ENCODE measurements at places on chromosomes 5 and 9. TPM values are rescaled to one million over a fixed set of nuclear protein-coding genes. Genes with fewer than 3 reads are reported as not detected.

C9orf72 gene
- 21.4 TPM for total RNA-seq

C6 gene
- total RNA-seq = not detected

COL5A1 gene
- 0.57 TPM for total RNA-seq

ADGRD2 gene
- total RNA-seq = 0.34 TPM

LCN12 gene
- total RNA-seq = not detected

PFN3 gene
- total RNA-seq = not detected

SPOUT1 gene
- 11.3 TPM for total RNA-seq

SH3TC2 gene
- 6.0 TPM for total RNA-seq

MRNIP gene
- total RNA-seq = 10.3 TPM

LCN1 gene
- total RNA-seq = not detected

CXCL14 gene
- total RNA-seq = 0.34 TPM

TRIM32 gene
- 27.3 TPM for total RNA-seq

IDNK gene
- total RNA-seq = 3.8 TPM

C5orf52 gene
- total RNA-seq = not detected

CATSPER3 gene
- 0.21 TPM for total RNA-seq

PCDHGB3 gene
- total RNA-seq = 2.1 TPM

NKD2 gene
- 1.3 TPM for total RNA-seq

RNF183 gene
- not detected for total RNA-seq

PALM2AKAP2 gene
- total RNA-seq = 2.7 TPM

PLK2 gene
- total RNA-seq = 511 TPM

CDKN2A gene
- total RNA-seq = 19.5 TPM

ANKRD18A gene
- 1.9 TPM for total RNA-seq

ARHGEF37 gene
- 41.8 TPM for total RNA-seq

TIMD4 gene
- total RNA-seq = not detected

AKNA gene
- total RNA-seq = 2.7 TPM

POMT1 gene
- total RNA-seq = 11.3 TPM

EQTN gene
- total RNA-seq = 0.14 TPM

ANKRD31 gene
- 0.34 TPM for total RNA-seq

OR1Q1 gene
- not detected for total RNA-seq

HMMR gene
- 0.34 TPM for total RNA-seq

GABRP gene
- not detected for total RNA-seq

DND1 gene
- 0.36 TPM for total RNA-seq

GADD45G gene
- 0.43 TPM for total RNA-seq

MYMK gene
- total RNA-seq = not detected

ADAMTS16 gene
- not detected for total RNA-seq

ARSI gene
- total RNA-seq = 37.1 TPM

TLX3 gene
- total RNA-seq = not detected

SCGB3A1 gene
- total RNA-seq = not detected

MLANA gene
- not detected for total RNA-seq

C7 gene
- not detected for total RNA-seq

CD74 gene
- total RNA-seq = 2.4 TPM

MORN5 gene
- total RNA-seq = not detected

TAF1L gene
- total RNA-seq = under 0.01 TPM

TRMO gene
- 24.1 TPM for total RNA-seq
